ENCODE measurements at places on chromosomes 12 and 14. TPM values are rescaled to one million over a fixed set of nuclear protein-coding genes. Genes with fewer than 3 reads are reported as not detected.

The PTCSC3 gene
- total RNA-seq: not detected

The FBXO33 gene
- total RNA-seq: 14.5 TPM

The SYNDIG1L gene
- total RNA-seq: not detected

The KCNK10 gene
- not detected for total RNA-seq

The RACGAP1 gene
- total RNA-seq: 10.5 TPM

All from gastroesophageal sphincter (tissue), 4 donors.